ENCODE measurements at places on chromosomes 2 and 18.

DNA sequence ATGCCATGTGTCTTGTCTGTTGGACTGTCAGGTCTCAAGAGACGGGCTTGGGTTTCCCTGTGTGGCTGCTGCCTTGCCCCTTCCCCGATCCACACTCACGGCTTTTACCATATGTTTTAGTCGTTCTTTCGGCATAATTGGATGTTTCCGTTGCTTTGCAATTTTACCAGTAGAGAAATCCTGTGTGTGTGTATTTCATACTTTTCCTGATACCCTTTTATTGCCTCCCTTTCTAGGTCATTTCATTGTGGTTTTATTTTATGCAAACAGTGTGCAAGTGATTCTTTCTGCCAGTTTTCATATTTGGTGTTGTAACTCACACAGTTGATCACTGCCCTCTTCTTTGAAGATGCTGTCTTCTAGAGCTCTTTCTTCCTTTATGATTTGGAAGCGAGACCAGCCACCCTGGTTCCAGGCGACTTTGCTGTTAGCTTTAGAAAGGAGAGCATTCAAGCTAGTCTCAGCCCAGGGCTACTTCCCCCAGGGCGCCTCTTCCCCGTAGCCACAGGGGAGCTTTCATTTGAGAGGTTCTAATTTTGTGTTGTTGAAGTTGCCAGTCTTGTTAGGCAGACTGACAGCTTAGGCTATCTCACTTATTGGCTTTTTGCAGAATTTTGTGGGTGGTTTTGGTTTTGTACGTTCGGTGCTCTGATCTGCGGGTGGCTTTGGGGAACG, 17.0 kb downstream of the SH3BP4 start:
- no peak for DNase-seq

DNA sequence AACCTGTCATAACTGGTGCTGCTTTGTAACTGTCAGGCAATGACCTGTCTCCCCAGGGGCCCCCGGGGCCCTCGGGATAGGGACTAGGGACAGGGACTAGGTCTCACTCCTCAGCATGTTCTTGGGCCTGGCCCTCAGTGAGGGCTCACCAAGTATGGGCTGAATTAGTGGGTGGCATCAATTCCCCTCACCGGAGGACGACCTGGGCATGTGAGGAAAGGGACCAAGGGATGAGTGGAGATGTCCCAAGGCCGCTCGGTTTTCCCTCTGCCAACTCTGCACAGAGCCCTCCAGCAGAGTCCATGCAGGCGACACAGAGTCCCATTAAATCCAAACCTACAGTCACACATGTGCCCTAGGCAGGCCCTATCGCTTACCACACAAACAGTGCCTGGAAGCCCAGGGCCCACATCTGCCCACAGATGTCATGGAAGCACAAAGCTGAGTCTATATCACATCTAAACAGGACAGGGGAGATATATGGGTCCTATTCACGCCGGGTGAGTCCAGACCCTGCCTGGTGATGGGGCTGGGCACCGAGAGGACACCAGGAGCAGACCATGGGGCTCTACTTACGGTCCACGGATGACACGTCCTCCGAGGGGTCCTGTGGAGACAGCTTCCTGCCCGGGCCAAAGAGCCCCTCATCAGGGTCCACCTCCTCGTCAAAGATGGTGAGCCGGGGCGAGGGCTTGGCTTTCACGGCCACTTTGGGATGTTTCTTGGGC, 26.6 kb downstream of the HS1BP3 start:
- no peak for DNase-seq

DNA sequence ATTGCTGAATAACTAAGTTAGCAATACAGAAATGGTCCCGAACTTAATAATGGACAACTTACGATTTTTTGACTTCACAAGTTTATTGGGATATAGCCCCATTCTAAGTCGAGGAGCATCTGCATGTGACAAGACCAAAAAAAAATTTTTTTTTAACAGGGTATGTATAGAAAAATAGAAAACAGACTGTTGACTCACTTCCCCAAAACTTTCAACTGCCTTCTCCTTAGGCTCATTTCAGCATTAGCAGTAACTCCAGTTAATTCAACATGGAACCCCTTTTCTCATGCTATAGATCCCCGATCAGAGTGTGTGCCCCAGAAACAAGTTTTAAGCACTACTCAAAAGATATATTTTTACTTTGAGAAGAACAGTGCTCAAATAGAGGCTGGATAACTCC, 5.4 kb downstream of the CD302 start:
- DNase-seq: no peak

- DNase-seq: no peak
Measured at GRCh38 chr2:178246696-178247095, 52.4 kb downstream of the OSBPL6 start.

GRCh38 chr2:239951129-239951734, 73.9 kb downstream of the NDUFA10 start:
- DNase-seq: no peak

DNA sequence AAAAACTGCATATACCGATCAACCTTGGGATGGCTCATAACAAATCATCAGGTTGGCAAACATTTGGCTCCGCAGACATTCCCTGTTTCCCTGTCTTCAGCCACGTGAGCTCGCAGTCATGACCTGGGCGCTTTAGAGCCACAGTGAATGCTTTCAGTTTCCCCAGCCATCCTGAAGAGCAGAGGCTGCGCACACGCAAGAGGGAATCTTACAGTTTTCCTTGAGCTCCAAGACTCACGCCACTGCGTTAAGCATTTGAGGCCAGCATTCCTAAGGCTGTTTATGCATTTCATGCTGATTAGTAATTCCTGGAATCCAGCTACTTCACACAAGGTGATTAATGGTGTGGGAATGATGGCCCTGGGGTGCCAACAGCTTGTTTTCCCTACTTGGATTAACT, 95.1 kb downstream of the MTCL1 start:
- no peak for DNase-seq

DNA sequence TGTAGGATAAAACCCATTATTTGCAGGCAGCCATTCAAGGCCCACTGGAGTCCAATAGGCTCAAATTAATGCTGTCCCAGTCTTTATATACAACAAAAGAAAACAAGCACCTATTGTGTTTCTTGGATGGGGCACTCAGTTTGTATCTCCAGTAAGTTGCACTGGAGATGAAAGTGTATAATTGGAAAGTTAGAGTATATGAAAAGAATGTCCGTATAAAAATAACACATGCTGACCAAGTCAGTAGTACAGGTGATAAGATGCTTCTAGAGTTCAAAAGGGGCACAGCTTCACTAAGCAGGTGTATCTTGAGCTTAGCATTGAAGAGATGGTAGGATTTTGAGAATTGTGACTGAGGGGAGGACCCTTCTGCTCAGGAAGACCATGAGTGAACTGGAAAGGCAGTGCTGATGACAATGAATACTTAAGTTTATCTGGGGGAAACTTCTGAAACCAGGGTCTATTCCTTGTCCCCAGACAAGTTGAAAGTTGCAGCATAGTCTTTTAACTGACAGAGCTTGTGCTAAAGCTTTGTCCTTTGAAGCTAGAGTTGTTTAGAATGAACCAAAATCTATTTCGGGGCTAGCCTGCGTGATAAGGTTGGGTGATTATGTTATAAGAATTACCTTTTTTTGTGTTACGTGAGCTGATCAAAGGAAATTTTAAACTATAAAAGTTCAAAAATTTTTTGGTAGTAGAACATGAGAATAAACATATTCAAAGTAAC, 15.2 kb downstream of the LCLAT1 start:
- DNase-seq: no peak

DNA sequence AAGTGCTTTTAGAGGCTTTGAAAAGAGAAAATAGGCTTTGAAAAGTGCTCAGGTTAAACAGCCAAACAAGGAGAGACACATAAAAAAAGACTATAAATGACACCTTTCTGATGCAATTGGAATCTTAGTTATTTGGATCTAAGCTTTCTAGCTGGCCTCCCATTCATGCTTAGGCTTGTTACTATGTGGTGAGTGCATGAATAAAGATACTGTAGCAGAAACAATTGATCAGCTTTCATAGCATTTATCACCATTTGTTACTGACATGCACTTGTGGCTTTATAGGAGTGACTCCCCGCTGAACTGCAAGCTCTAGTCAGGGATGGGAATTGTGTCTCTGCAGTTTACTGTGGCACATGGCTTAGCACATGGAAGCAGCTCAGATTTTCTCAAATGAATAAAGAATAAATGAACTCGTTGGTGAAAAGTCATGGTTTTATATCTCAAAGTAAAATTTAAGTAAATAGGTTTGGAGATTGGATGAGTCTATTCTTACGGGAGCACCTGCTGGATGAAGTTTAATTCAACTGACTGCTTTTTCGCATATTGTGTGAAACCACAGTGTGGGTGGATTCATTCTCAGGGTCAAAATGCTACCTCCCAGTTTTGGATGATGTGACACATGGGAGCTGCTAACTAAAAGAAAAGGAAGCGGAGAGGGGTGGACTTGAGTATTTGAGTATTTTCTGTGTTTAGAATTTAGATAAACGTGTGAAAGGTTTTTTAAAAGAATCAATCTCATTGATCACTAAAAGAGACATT, 91.1 kb upstream of the NOL4 start:
- DNase-seq: no peak

- no peak for DNase-seq
Measured at GRCh38 chr2:83462881-83463280, 996.2 kb downstream of the SUCLG1 start.

- no peak for DNase-seq
Measured at GRCh38 chr2:225337183-225337582, 62.3 kb upstream of the NYAP2 start.

DNA sequence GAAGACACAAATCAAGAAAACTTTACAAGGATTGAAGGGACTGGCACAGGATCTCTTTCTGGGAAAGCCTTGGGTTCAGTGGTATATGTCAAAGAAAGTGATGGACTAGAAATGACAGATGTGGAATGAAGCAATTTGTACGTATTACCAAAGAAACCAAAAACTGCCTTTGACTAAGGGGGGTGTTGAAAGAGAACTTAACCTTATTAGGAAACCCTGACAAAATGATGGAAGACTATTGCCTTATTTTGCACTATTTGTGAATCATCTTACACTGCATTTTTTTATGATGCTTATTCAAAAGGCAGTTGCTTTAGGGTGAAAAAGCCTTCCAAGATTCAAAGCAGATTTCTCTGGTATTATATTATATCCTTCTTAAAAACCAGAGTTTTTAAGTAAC, 4.0 kb downstream of the TSGA10 start:
- no peak for DNase-seq

DNA sequence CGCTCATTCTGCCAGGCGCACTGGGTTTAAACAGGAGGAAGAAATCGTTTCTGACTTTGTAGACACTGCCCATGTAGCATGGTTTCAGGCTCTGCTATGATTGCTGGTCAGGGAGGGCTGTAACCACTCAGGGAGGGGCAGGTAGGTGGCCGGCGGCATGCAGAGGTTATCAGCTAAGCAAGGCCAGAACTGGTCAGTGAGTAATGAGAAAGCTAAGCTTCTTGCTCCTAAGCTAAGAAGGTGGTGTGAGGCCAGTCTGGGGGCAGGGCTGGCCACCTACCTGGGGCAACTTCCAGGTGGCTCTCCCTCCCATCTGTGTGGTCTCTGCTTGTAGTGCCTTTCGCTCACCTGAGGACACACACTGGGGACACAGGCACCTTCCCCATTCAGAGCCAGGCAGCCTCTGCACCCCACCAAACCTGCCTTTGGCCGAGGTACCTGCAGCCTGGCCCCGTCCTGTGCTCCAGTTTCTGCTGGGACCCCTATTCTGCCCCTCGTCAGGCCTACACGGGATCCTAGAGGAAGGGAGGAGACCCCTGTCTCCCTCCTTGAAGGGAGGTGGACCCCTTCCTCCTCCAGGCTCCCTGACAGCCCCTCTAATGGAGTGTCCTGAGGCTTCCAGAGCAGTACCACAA, 195.9 kb downstream of the SEPTIN10 start:
- no peak for DNase-seq

DNA sequence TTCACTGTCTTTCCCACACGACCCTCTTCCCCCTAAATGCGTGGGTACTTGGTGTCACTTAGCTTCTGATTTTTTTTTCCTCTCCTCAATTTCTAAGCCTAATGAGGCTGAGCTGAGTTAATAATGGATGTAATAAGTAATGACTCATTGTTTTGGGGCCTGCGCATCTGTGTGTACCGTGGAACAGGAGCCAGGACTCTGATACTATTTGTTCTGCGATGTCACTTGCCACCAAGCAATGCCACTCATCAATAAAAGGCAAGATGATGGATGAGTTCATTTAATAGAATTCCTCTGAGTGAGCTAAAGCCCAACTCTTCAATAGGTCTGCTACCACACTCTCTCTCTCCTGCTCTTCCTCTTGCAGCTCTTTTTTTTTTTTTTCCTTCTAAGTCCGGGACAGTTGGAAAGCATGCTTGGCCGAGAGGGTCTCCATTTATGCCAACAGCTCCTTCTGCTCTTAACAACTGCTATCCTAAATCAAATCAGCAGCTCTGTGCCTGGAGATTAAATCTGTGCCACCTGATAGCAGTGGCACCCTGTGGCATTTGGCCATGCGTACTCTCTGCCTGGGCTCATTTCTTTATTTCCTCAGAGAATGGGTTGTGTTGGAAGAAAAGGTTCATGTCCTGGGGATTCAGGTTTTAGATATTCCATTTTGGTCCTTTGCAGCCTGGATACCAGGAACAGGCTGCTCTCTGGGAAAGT, 1284.2 kb upstream of the PIK3C3 start:
- no peak for DNase-seq

DNA sequence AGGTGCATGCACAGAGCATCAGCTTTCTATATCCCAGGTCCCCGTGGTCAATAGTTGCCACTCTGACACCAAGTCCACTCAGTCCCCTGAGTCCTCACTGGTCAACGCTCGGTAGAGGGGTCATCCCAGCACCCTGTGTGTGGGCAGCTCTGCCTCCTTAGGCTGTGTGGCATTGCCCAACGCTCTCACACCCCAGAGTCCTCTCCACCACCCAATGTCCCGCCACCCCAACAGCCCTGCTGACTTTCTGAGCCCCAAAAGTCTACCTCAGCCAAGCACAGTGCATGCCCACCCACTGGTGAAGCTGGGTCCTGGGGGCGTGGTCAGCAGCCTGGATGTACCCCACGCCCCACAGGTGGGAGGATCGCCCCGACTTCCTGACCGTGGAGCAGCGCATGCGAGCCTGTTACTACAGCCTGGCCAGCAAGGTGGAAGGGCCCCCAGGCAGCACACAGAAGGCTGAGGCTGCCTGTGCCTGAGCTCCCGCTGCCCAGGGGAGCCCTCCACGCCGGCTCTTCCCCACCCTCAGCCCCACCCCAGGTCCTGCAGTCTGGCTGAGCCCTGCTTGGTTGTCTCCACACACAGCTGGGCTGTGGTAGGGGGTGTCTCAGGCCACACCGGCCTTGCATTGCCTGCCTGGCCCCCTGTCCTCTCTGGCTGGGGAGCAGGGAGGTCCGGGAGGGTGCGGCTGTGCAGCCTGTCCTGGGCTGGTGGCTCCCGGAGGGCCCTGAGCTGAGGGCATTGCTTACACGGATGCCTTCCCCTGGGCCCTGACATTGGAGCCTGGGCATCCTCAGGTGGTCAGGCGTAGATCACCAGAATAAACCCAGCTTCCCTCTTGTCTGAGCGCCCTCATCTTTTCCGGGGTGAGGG, 25.9 kb downstream of the ZAP70 start:
- DNase-seq: no peak

All from psoas muscle (tissue), 8 donors.